NCI-H524 (cell line): ENCODE measurements at places on chromosomes 7 and 10.

GRCh38 chr7:50865450-50865849, 82.8 kb upstream of the GRB10 start:
- no peak for DNase-seq

DNA sequence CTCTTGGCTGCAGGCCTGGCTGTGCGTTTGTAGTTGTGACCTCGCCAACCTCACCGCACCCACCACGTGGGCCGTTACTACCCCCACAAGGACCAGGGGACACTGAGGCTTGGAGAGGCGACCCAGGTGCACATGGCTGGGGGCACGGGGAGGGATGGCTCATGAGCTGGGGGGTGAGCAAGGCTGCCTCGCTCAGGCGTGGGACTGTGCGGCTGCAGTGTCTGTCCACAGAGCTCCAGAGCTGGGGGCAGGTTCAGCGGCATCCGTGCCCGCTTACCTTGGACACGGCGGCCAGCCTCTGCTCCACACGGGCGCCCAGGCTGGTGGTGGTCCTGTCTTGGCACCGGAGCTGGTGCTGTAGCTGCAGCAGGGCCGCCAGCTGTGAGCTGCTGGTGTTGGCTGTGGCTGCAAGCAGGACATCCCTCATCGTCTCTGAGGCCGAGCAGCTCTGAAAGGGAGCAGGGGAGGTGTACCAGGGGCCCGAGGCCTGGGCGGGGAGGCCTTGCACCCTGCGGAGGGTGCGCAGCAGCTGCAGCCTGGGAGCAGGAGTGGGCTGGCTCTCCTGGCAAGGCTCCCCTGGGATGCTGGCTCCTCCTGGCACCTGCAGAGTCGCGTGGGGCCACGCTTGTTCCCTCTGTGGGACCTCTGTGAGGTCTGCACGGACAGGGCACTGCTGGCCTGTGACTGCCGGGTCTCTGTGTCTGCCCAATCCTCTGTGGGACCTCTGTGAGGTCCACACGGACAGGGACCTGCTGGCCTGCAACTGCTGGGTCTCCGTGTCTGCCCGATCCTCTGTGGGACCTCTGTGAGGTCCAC, 60.0 kb upstream of the NKX6-2 start:
- DNase-seq: no peak

GRCh38 chr7:38554586-38554985, 76.6 kb downstream of the AMPH start:
- no peak for DNase-seq

DNA sequence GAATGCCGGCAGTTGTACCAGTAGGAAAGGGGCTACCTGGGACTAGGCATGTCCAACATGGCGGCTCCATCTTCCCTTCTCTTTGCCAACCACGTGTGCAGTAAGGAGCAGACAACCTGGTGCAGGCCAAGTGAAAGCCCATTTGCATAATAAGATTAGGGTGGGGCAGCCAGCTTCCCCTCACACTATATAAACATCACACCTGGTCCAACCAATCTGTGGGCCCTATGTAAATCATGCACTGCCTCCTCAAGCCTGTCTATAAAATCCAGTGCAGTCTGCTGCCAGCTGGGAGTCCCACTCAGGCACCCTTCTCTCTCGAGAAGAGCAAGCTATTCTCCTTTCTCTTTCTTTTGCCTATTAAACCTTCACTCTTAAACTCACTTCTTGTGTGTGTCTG, 429.3 kb downstream of the CALN1 start:
- DNase-seq: peak; percentile 91

DNA sequence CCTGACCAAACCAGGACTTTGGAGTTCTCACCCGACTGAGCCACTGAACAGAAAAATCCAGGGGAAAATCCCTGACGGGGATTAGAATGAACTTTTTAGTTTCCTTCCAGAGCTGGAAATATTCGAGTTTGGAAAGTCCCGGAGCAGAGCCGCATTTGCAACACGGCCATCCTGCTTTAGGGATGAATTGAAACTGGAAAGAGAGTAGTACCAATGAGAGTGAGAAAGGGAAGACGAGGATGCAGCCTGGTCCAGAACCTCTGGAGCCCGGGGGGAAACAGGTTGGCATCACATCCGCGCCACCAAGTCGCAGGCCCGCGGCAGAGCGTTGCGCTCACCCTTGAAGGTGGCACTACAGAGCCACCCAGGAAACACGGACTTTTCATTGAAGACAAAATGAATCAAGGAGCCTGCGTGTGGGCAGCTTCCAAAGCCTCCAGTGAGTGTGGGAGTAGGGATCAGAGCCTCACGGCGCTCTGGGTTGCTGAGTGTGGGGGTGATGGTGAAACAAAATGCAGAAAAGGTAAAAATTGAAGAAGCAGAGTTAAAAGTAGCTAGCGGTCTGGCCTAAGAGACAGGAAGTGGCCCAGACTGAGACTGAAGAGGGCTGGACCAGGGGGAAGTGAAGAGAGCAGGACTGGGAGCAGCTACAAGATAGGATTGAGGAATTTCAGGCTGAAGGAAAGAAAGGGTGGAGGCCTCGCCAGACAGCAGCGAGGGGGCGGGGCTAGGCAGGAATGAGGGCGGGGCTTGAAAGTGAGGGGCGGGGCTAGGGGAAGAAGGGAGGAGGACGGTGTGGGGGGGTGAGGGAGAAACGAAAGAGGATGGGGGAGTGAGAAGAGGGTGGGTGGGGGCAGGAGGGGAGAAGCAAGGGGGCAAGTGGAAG, 1.8 kb downstream of the SMURF1 start:
- DNase-seq: no peak

- no peak for DNase-seq
Observed at GRCh38 chr10:84522612-84523462, 194.4 kb downstream of the CCSER2 start.

- no peak for DNase-seq
Observed at GRCh38 chr7:100493476-100494264, 9.9 kb downstream of the NYAP1 start.

- peak; percentile 96 for DNase-seq
Observed at GRCh38 chr7:154424350-154424749, 372.2 kb downstream of the DPP6 start.

- DNase-seq: no peak
Observed at GRCh38 chr10:2611603-2612002, 455.7 kb upstream of the PFKP start.

DNA sequence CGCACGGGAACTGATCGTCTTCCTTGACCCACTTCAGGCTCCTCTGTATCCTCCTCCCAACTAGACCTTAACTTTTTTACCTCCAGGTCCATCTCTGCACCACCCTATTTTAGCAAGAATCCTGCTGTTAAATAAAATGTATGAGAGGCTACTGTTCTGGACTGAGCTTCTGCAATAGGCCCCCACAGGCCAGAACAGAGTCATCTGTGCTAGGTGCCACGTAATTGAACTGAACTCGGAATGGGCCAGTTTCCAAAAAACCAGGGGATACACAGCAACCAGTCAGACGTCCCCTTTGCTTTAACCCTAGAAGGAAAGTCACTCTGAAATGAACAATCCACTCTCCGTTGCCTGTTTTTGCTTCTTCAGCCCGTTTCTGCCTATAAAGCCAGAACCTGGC, 71.3 kb downstream of the CHST15 start:
- DNase-seq: no peak

GRCh38 chr7:32164341-32164996, 94.3 kb upstream of the PDE1C start:
- DNase-seq: peak; percentile 45

DNA sequence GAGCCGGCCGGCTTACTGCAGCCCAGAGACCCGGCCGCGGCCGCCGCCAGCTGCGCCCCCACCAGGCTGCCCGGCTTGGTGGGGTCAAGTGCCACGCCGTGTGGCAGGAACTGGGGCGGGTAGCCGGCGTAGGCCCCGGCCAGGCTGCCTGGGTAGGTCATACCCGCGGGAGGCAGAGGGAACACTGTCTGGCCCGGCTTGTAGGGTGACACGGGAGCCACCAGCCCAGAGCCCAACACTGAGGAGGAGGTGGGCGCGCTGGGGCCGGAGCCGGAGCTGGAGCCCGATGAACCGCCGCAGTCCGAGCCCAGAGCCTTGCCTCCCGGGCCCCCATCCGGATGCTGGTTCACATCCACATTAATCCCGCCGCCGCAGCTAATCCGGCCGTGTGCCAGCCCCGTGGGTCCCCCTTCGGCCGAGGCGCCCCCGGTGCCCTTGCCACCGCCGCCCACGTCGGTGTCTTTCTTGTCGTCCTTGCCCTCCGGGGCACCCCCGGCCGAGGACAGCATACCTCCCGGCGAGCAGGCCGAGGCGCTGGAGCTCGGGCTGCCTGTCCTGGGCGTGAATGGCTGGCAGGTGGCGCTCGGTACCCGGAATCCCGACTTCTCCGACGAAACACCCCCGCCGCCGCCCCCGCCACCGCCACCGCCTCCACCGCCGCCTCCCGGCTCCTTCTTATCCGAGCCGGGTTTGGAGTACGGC, 2.0 kb downstream of the ZNF503 start:
- DNase-seq: peak; percentile 32

GRCh38 chr10:34796133-34796532, 19.0 kb downstream of the PARD3 start:
- DNase-seq: no peak

- no peak for DNase-seq
Observed at GRCh38 chr10:31962826-31963588, 34.4 kb upstream of the ARHGAP12 start.

DNA sequence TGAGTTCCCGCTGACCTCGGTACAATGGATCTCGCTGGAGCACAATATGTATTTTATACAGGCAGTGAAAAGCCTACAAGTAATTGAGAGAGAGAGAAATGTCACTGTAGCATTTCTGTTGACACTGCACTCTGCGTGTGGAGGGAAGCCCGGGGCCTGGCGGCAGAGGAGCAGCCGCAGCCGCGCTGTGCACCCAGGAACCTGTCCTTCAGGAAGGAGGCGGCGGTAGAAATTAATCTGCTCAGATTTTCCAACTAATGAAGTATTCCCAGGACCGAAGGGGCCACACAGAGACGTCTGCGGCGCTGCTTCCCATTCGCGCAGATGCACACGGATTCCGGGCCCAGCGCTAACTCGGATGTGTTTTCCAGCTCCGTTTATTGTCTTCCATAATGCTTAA, 170.1 kb downstream of the EBF3 start:
- no peak for DNase-seq

DNA sequence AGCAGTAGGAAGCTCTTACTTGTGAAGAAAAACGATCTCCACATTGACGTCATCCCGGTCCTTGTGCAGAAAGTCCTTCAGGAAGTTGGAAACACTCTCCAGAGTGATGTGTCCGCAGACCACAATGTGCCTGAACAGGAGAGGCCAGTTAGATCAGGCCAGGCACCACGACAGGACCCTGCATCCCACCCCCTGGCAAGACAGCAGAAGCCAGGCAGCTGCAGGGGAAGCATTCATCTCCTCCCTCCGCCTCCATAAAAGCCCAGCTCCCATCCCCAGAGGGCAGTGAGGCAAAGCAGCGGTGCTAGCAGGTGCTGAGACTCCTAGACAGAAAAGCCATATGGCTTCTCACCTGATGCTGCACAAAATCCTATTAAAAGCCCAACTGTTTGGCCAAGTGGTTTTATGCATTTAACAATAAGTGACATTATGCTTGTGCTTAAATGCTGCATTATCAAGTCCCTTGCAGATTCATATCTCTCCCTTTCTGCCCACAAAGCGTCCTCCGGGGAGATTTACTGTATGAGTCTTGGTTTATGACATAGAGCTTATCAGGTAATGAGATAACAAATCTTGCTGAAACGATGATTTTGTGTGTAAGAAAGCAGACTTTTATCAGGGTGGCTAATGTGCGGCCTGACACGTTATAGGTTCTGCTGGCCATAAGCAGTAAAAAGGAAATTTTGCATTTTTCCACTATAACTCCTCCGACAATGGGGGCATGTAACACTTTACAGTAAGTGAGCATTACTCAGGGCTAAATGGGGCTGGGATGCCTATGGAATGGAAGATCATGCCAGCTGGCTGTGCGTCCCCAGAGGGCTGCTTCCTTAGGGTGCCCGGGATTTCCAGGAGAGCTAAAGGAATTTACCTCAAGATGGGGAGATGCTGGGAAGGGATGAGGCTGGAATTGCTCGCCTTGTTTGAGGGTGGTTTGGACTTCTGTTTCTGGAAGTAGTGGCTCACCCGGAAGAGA, 546.9 kb downstream of the KCNMA1 start:
- DNase-seq: peak; percentile 63

GRCh38 chr10:101767600-101767945, 8.3 kb downstream of the FGF8 start:
- DNase-seq: no peak

DNA sequence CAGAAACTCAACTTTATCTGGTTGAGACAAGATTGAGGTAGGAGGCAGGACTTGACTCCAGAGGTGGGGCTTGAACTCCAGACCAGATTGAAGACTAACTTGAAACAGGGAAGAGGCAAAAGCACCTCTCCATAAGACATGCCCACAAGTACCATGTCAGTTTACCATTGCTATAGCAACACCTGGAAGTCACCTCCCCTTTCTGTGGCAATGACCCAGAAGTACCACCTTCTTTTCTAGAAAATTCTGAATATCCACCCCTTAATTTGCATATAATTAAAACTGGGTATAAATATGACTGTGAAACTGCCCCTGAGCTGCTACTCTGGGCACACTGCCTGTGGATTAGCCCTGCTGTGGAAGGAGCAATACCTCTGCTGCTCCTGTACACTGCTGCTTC, 4.9 kb upstream of the TOMM7 start:
- DNase-seq: no peak

DNA sequence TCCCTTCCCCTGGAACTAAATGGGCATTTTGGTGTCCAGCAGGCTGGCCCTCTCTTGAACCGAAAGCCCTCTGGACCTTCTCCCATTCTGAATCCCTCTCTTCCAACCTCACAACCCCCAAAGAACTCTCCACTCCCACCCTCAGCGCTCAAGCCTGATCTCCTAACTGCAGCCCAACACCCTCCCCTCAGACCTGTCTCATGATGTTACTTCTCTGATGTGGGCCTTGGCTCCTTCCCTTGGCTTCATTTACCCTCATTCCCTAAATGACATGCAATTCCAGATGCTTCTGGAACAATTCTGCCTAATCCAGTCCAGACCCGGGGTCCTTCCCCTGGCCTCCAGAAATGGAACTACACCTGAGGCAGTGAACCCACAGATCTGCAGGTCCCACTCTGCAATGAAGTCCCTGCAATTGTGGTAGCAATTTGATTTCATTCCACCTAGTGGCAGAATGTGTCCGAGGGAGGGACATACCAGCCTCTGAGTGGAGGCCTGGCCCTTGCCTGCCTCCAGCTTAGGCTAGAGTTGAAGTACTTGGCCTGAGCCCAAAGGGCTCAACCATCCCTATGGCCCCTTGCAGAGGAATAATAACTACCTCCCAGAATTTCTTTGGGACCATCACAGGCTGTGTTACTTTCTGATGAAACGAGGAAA, 4.1 kb upstream of the CEP41 start:
- DNase-seq: no peak

DNA sequence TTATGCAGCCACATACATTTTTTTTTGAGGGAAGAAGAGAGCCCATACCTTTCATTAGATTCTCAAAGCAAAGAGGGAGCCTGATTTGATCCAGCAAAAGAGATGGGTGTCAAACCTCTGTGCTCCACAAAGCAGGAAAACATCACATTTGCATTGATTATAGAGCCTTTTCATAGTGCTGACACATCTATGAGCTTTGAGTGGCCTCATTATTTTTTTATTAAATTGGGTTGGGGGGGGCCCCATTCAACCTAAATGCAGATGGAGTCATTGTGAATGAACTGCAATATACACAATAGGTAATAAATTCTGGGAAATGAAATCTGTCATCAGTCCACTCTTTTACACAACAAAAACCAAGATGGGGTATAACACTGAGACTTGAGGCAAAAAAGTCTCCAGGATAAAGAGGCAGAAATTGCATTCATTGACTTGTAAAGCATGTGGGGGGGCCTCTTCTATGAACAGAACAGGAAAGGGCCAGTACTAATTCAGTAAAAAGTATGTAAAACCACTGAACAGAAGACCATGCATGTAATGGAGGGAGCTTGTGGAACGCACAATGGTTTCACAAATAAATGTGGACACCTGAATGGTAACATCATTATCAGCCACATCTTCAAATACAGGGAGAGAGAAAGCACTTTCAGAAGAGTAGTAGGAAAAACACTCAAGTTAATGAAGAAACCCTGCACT, 17.7 kb upstream of the ASB4 start:
- DNase-seq: no peak
